ENCODE measurements at places on chromosomes 4 and X.

DNA sequence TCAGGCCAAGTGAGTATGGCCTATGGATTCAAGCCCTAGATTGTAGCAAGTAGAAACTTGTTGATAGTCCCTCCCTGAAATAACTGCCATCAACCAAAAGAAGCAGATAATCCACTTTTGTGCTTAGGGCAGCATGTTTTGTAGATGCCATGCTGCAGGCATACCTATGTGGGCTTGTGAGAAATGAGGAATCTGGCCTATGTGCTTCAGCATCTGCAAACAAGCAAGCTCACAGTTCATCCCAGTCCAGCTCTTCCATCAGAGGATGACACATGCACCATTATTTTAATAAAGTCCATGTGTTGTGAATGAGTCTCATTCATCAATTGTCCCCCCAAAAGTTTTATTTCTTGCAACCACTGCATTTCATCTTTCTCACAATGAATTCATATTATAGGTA, 421.9 kb upstream of the DIPK2B start:
- no peak for DNase-seq

DNA sequence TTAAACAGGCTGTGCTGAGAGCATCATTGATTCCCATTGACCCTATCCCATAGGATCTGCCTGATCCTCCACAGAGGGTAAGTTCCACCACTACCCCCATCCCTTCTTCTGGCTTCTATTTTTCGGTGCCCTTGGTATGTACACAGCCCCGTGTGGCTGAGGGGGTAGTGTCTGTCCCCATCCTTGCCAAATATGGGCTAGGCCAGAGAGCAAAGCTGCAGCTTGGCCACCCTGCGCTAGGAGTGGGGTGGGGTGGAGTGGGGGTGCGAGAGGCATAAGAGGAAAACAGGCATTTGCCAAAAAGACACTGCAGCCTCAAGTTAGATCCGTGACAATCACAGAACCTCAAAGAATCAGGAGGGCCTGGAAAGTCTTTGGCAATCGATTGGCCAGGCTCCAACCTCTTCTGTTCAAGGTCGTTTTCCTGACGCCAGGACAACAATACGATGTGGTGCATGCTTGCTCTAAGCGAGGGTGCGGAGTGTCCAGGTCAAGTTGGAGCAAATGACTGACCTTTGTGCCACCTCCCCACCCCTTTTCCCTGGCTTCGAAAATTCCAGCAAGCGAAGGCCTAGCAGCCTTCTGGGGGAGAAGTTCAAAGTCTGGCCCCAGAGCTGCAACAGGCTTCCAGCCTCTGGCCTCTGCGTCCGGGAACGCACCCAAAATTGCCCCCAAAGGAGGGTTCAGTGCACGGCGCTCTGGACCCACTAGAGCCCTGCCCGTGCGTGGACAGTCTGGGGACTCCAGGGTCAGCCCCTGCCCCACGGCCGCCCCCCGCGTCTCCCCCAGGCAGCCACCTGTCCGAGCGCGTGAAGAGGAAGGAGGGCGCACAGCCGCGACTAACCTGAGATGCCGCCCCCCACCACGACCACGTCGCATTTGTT, 598 bp downstream of the MAOB start:
- no peak for DNase-seq

DNA sequence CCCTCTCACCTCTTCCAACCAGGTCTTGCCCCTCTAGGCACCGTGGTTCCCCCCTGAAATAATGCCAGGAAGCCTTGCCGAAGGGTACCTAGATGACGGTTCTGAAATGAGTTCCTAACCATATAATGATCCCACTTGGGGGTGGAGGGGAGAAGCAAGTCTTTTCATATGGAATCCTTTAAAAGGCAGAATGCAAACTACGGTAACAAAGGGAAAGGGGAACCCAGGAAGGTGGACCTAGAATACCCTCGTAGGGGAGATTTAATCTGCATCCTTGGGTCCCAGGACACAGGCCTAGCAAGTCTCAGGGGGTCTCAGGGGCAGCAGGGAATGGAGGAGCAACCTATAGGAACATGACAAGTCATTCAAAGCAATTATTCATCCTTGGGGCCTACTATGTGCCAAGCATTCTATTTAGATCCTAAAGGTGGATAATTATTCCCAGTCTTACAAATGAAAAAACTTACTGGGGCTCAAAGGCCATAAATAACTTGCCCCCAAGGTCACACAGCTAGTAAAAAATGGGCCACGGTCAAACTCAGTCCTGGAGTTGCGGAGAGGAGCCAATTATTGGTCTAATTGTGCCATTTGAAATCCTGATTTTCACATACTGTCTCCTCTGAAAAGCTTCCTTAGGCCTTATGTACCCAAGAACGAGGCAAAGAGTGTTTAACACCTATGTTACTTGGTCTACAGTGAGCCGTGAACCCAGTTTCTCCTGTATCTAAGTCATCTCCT, 8.8 kb downstream of the BCOR start:
- no peak for DNase-seq

DNA sequence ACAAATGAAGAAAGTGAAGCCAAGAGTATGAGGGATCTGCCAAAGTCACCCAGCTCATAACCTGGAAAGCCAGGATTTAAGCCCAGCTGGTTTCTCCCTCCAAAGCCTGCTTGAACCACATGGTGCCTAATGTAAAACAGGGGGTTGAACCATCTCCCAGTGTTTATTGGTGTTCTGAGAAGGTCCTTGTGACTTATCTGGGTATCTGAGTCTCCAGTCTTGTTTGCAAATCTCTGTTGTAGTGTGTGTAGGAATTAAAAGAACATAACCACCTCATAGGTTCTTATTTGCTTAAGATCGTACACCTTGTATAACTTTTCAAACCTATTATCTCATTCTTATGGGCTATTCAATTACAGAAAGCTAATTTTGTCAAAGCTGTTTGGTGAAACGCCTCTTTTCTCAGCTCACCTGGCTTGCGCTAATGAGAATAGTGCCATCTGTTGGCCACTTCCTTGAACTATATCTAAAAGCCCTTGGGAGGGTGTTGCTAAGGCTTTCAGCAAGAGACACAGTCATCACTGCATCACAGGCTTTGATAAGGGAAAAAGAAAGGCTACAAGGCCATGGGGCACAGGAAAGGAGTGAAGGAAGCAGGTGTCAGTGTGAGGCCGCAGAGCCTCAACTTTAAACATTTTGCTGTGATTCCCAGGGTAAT, 34.0 kb downstream of the ETDB start:
- DNase-seq, result peak; percentile 58

- no peak for DNase-seq
These were observed 25.2 kb downstream of the NOP14 start for GRCh38 chr4:2937986-2938385.

GRCh38 chrX:50988649-50989048, 78.1 kb downstream of the BMP15 start:
- peak; percentile 36 for DNase-seq

DNA sequence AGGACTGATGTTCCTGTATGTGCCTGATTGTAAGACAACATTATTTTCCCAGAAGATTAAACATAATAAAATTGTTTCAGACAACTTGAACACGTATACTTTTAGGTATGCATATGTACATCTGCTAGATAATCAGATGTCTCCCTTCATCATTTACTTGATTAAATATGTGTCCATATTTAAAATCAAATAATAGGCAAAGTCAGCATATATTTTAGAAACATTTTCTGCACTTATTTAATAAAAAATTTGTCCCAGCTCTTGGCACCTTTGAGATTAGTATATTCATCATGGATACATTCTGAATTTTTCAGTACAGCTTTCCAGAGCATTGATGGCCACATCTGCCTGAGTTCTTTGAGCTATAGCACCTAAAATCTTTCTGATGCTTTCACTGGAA, 106.0 kb downstream of the ARHGAP10 start:
- DNase-seq, result no peak

GRCh38 chr4:124686279-124686678, 26.3 kb downstream of the ANKRD50 start:
- no peak for DNase-seq

- no peak for DNase-seq
These were observed 246.6 kb downstream of the PARM1 start for GRCh38 chr4:75179510-75179909.

- DNase-seq, result no peak
These were observed 78.9 kb downstream of the MBNL3 start for GRCh38 chrX:132409780-132410556.

- DNase-seq, result no peak
These were observed 708 bp downstream of the TMSB4X start for GRCh38 chrX:12975670-12975965.

GRCh38 chr4:55445921-55446577, 50.3 kb downstream of the TMEM165 start:
- DNase-seq, result no peak

- no peak for DNase-seq
These were observed 12.5 kb downstream of the IRF2 start for GRCh38 chr4:184461711-184462441.

DNA sequence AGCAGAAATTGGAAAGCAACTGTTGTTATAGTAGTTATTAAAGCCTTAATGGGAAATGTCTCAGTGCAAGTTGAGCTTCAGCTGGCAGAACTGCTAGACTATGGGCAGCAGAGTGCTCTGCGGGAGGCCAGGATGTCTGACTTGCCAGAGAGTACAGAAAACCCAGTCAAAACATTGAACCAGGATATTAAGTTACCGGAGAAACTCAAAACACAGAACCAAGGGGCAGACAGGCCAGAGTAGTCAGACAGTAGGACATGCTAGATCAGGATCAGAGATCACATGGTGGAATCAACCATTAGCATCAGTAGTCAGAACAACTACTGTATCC, 72.9 kb upstream of the TNIP3 start:
- DNase-seq, result no peak

DNA sequence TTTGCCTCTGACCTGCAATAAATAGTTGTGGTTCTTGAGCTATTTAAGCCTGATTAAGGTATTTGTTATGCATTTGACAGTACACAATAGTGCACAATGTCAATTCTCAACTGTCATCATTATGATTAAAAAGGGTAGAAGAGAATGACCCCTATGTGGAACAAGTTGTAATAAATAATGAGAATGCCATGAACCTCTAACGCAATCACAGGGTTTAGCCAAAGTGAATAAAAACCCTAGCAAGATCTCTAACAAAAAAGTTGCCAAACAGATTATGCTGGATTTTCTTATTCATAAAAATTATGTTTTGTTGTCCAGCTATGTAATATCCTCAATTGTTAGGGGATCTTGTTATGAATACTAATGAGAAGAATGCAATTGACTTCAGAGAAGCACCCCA, 387.4 kb downstream of the GPAT3 start:
- no peak for DNase-seq

DNA sequence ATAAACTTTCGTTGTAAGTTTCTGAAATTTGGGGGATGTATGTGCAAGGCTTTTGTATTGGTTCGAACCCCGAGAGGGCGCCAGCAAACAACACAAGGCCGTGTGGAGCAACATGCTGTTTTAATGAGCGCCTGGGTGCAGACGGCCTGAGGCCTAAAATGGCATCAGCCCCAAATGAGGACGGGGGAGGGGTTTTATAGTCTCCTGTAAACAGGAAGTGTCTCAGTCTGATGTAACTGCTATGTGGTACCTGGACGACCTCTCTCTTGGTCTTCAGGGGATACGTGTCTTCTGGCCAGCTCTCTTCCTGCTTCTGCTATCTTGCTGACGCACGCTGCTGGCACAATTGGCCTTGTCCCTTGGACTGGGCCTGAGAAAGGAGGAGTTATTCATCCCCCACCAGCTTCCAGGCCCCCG, 1348.0 kb downstream of the ADGRL3 start:
- DNase-seq, result no peak

GRCh38 chr4:147015491-147015890, 69.8 kb upstream of the TTC29 start:
- DNase-seq, result no peak

GRCh38 chr4:167034983-167035382, 199.3 kb downstream of the SPOCK3 start:
- no peak for DNase-seq

DNA sequence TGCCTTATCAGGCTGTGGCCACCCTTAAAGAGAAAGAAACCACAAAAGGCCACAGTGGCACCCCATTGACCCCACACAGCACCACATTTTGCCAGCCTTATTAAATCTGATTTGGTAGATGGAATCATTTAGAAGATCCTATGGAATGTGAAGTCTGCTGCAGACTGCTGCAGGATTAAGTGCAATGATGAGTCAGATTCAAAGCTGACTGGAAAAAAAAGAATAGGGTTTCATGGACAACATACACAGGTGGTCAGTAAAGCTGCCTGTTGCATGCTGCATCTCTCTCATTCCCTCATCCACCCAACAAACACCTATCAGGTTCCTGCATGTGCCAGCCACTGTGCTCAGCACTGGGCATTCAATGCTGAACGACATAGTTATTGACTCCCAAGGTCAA, 56.6 kb downstream of the CHST7 start:
- DNase-seq, result no peak

GRCh38 chr4:153676486-153676885, 7.6 kb upstream of the TLR2 start:
- no peak for DNase-seq

GRCh38 chr4:184346682-184347081, 127.7 kb downstream of the IRF2 start:
- DNase-seq, result no peak
